Stimulated activated CD8-positive, alpha-beta memory T cell treated with anti-CD3 and anti-CD28 coated beads, Interleukin-7, amount 100 ng/mL, for 24 hours (primary cell): ENCODE measurements at places on chromosomes 4 and X.

DNA sequence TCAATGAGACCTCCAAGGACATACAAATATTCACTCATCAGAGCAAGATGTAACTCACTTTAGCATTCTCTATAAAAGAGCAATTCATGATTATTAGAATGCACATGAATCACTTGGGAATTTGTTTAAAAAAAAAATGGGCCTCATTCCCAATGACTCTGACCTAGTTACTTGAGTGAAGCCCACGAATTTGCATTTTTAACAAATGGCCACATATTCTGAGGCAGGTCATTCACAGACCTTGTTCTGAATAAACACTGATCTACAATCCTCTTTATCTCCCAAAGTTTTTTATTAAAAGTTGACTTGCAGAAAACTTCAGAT, 255.1 kb upstream of the VEGFC start:
- no peak for DNase-seq

DNA sequence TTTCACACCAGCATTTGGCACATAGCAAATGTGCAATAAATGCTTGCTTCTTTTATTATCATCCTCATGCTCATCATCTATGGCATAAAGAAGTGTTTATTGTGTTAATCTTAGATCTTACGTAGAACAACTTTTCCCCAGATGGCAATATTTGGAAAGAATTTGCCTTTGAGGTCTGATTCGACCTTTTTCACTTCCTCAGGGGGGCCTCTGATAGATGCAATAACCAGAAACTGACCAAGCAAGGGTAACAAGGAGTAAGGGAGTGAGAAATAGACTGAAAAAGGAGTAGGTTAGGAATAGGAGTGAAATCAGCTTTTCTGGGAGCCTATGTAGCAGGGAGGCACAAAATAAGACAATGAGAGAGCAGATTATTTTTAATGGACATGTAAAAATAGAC, 70.2 kb downstream of the RRAGB start:
- no peak for DNase-seq

GRCh38 chr4:182418054-182418734, 175.0 kb downstream of the TENM3 start:
- DNase-seq, result no peak

- DNase-seq, result no peak
Observed at GRCh38 chr4:3823496-3824341, 57.5 kb downstream of the ADRA2C start.

DNA sequence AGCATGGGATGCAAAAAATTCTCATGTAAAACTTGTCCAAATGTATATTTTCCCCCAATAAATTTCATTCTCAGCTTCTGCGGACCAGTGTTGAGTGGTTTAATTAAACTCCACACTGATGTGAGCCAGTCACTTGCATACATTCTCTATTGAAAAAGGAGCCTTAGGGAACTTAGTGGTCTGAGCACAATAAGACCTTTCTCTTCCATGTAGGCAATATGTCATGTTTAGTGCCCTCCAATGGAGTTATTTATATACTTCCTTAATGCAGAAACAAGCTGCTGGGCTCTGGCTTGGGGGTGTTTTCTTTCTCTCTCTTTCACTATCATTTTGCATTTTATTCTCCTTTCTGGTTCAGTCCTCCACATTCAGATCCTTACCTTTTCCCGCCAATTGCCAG, 196.9 kb downstream of the ANAPC10 start:
- DNase-seq, result no peak
